ENCODE measurements at places on chromosomes 3 and 15.

DNA sequence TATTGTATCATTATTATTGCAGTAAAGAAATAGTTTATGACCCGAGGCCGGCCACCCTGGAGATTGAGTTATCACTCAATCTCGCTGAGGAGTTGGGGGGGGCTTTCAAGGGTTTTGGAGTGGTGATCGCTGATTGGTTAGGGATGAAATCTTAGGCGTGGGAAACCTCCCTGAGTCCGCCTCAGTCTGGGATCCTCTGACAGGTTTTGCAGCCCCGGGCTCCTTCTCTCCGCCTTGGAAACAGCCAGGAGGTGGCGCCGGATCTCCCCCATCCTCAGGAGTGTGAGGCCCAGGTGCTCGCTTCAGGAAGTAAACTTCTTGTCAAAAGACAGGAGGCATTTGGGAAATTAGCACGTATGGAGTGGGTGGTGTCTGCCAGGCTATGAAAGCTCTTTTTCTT, 41.1 kb upstream of the SEC61A1 start:
- no peak for DNase-seq

- DNase-seq, result peak; percentile 50
These were observed 237.8 kb upstream of the GADL1 start for GRCh38 chr3:31132132-31132769.

GRCh38 chr15:84979651-84980050, 2.0 kb upstream of the PDE8A start:
- no peak for DNase-seq

GRCh38 chr3:178203165-178203564, 333.1 kb upstream of the KCNMB2 start:
- DNase-seq, result no peak

Data from CD4-positive, alpha-beta T cell treated with Interleukin-17A for 1 hour (primary cell).